Inflammatory macrophage treated with lipopolysaccharide for 4 hours (primary cell): ENCODE measurements at places on chromosomes 1 and 21.

DNA sequence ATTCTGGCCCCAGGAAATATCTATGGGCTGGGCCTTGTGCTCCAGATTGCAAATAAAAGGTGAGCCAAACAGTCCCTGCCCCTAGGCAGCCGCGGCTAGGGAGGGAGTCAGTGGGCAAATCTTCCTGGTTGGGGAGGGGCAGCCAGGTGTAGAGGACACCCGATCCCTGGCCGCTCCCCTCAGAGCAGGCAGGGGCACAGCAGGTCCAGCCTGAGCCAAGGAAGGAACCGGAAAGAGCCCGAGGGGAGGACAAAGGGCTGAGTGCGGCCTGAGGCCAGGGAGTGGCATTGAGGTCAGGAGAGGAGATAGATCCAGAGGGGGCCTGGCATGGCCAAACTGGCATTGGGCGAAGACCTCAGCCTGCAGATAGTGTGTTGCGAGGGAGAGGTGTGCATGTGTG lies 36.6 kb upstream of the ARF1 start:
- DNase-seq, result no peak

GRCh38 chr1:112369392-112370285 lies 26.4 kb upstream of the CTTNBP2NL start:
- peak; percentile 75 for DNase-seq

- DNase-seq, result no peak
These were observed 30.5 kb downstream of the IFI16 start for GRCh38 chr1:159040206-159040605.

DNA sequence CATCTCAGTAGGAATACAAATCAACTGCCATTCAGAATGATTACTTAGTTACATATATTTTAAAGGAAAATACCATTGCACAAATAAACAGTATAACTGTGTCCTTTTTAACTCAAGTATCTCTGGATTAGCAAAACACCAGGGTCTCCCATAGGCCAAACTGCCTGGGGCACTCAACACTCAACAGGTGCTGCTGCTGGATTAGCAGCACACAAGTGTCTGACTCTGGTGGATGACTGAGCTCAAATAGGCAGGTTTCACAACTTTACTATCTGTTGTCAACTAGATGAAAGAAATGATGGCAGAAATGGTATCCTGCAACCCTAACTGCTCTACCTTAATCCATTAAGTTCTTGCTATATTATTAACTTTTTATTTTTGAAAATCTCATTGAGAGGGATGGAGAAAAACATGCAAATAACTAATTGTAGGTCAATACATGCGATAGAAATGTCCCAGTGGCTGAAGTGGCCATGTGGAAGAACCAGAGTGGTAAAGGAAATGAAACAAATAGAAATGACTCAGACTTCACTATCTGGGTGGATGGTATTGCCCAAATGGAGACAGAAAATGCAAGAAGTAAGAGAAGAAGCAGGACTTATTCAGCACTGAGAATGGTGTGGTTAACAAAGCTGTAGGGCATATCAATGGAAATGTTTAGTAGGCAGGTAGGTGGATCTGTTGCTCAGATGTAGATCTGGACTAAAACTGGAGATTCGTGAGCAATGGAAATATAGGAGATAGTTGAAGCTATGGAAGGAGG lies 90.8 kb upstream of the CCDC190 start:
- peak; percentile 1 for DNase-seq

GRCh38 chr1:233442026-233442780 lies 114.7 kb downstream of the MAP3K21 start:
- no peak for DNase-seq

DNA sequence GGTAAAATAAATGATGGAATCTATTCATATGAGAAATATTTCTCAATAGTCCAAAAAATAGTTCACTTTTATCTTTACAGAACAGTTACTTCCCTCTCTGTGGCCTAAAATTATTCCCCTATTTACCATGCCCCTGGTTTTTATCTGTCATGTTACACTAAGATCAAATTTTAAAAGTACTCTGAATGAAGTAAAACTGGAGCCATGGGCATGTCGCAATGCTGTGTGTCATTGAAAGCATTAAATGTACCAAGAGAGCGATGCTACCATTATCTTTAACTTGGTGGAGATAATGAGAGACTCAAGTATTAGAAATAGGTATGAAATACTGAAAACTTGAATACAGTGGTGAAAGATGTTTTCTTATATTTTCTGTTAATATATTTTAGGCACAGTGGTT lies 146.2 kb downstream of the KCNT2 start:
- no peak for DNase-seq

DNA sequence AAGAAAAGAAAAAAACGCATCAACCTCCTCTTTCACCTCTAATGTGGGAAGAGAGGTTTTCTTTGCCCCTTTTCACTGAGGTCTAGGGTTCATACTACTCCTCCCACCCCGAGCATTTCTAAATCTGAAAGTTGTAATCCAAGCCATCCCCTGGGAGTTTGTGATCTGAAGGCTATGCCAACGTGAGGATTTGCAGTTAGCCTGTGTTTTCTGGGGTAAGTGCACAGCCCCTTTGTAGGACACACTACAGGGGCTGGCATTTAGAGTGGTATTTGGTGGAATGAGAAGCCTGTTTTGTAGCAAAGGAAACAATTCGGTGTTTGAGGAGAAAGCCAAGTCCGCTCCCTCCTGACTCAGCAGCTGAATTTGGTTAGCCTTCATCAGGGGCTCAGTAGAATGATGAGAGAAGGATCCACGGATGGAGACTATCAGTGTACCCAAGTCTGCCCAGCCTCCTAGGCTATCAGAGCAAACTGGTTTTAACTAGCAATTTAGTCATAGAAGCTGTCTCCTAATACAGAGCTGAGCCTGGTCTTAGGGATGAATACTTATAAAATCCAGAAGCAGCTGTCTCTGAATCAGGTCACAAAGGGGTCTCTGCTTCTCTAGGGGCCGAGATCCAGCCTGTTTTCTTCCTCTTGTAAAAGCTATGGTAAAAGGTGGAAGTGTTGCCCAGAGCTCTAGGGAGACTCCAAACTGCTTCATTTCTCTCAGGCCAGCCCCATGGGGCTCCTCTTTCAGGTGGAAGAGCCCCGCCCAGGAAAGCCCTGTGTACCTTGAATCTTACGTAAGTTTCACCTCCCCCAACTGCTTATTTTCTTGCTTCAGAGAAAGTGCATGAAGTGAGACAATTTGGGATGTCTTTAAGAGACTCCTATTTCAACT lies 2.1 kb downstream of the PCP4L1 start:
- no peak for DNase-seq

- no peak for DNase-seq
These were observed 119.4 kb upstream of the F3 start for GRCh38 chr1:94660994-94661393.

GRCh38 chr1:11563560-11564069 lies 84.7 kb downstream of the DISP3 start:
- peak; percentile 33 for DNase-seq

GRCh38 chr1:220717800-220718640 lies 27.9 kb downstream of the C1orf115 start:
- DNase-seq, result no peak

DNA sequence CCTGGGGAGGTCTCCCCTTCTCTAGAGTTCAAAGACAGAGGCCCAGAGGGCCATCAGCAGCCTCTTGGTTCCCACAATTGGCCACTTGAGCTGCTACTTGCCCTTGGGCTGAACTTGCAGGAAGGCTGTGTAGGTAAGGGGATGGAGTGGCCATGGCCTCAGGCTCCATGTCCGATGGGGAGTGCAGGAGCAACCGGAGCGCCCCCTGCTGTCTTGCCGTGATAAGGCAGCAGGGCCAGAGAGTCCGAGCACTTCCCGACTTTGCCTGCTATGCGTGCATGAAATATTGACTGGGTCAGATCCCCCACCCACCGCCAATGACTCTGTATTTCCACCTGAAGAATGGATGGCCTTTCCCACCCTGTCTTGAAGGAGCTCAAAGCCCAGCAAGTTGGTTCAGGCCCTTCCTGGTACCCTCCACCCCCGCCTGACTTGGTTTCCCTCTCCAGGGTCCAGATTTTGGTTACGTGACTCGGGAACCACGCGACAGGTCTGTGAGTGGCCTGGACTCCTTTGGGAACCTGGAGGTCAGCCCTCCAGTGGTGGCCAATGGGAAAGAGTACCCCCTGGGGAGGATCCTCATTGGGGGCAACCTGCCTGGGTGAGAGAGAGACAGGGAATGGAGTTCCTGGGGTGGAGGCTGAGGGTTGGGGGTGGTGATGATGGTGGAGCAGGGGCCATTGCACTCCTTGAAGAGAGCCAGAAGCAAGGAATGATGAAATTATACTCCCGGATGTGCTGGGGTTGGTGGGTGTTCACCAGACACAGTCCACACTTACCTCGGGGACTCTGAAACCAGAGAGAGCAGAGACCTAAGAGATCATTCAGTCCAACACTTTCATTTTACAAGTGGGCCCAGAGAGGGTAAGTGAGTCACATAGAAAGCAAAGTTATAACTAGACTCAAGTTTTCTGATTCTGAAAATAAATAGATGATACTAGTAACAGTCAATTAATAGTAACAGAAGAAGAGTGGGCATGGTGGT lies 25.6 kb downstream of the PADI3 start:
- peak; percentile 43 for DNase-seq

GRCh38 chr1:65196926-65197325 lies 48.9 kb downstream of the AK4 start:
- no peak for DNase-seq

GRCh38 chr1:14909273-14909672 lies 244.3 kb upstream of the TMEM51 start:
- no peak for DNase-seq

DNA sequence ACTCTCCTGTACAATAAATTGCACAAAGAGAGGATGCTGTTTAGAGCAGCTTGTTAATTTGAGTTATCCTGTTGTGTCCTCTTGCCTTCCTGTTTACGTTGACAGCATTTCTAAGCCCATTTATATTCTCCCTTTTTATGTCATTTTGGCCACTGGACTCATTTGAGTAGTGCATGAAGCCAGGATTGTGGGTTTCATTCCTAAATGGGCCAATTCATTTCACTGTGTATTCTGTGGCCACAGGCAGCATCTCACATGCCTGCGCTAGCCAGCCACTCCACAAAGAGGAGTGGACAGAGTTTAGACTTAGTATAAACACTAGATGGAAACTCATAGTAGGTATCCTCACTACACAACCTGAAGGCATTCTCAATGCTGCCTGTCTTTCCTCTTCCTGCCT lies 73.4 kb downstream of the DTL start:
- DNase-seq, result no peak

GRCh38 chr1:156476501-156477298 lies 23.9 kb downstream of the MEF2D start:
- DNase-seq, result no peak

- no peak for DNase-seq
These were observed 368.3 kb upstream of the C1orf174 start for GRCh38 chr1:4268262-4268888.

DNA sequence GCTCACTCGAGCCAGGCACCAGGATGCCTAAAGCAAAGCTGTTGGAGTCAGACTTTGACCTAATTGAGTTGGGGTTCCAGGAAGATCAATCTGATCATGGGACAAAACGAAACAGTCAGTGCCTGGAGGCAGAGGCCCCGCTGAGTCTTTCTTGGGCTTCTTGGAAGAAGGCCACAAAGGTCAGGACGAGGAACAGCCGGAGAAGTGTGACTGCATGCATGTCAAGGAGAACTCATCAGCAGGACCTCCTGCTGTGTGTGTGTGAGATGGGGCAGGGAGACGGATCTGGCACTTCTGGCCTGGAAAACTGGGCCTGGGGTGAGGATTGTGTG lies 190.8 kb downstream of the CAMTA1 start:
- DNase-seq, result no peak

DNA sequence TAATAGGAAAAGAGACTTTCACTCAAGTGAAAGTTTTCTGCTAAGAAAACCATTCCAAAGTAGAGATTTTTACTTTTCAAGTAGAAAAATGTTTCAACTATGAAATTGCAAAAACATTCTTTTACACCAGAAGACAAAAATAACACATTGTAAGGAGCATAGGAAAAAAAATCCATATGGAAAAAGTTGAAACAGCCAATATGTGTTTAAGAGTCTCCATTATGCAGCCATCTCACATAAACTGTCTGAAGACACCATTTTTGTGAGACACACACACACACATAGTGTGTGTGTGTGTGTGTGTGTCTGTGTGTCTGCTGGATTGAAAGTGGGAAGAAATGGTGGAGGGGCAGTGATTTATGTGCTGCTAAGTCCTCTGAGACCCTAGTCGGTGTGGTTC lies 162.1 kb downstream of the HHAT start:
- DNase-seq, result no peak

- peak; percentile 36 for DNase-seq
These were observed 1.0 kb downstream of the ARID1A start for GRCh38 chr1:26696654-26697430.

DNA sequence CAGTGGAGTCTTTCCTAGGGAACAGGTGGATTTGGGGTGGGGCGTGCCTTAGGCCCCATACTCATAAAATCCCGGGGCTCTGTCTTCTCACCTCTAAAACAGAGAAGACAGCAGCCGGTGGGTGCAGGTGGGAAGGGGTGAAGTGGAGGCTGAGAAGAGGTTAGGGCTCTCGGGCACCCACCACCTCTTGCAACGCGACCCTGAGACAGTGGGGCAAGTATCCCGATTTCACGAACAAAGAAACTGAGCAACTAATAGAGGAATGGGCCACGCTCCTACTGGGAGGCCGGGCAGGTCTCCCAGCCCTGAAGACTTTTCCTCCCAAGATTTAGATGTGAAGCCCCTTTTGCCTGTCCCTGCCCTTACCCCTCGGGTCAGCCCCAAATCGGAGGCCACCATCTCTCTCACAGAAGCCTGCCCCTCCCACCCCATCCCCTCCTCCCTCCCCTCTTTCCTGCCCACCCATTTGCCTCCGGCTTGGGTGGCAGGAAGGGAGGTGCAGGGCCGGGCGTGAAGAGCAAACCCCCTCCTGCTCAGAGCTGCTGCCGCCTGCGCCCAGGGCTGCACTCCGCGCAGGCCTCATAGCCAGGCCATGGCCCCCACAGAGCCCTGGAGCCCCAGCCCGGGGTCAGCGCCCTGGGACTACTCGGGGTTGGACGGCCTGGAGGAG lies at the start of gene GPR25:
GPR25 (plus strand) TSS at position 536 of the 670 bp plus-strand sequence; CDS start at position 593, 57 bp downstream.
- DNase-seq, result no peak

GRCh38 chr1:156854634-156855033 lies 4.3 kb downstream of the INSRR start:
- no peak for DNase-seq

GRCh38 chr1:195580988-195581387 lies 1027.3 kb downstream of the KCNT2 start:
- no peak for DNase-seq

GRCh38 chr1:167244244-167244643 lies 23.6 kb downstream of the POU2F1 start:
- DNase-seq, result peak; percentile 22

DNA sequence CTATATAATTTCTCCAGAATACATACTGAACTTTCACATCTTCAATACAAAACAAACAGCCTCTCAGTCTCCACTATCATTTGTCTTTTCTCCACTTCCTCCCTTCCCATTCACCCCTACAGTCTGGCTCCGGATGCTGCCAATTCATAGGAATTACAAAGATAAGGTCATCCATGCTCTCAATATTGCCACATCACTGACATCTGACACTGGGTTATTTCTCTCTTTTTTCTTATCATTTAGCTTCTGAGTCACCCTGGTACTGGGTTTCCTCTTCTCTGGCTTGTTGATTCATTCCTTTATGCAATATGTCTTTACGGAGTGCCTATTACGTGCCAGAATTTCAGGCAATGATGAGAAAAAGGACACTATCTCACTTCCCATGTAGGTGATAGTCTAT lies 3.1 kb upstream of the SH3BP5L start:
- DNase-seq, result peak; percentile 90
